ENCODE measurements at places on chromosomes 5 and 9.
A peak's percentile ranks its signal among the peaks of the same experiment; 100 is the strongest.

DNA sequence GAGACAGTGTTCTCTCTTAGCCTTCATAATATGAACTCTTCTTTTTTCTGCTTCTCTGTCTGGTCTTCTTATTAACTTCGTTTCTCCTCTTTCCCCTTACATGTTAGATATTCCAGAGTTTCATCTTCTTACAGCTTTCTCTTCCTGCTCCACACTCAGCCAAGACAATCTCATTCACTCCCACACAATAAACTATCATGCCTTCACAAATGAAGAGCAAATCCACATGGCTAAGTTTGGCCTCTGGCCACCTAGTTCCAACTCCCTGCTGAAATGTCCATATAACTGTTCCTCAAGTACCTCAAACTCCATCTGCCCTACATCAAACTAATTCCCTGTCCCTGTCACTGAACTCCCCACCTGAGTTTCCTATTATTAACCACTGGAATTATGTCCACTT, 18.4 kb downstream of the IL33 start:
- peaks cover 2% of the 10 kb centered on the region for H3K4me1 ChIP-seq
- H3K27me3 ChIP-seq, result no peaks in the 10 kb centered on the region
- no peaks in the 10 kb centered on the region for H3K36me3 ChIP-seq
- H3K27ac ChIP-seq, result no peak overlapping the region
- H3K4me3 ChIP-seq, result no peak overlapping the region
- DNase-seq, result no peak

DNA sequence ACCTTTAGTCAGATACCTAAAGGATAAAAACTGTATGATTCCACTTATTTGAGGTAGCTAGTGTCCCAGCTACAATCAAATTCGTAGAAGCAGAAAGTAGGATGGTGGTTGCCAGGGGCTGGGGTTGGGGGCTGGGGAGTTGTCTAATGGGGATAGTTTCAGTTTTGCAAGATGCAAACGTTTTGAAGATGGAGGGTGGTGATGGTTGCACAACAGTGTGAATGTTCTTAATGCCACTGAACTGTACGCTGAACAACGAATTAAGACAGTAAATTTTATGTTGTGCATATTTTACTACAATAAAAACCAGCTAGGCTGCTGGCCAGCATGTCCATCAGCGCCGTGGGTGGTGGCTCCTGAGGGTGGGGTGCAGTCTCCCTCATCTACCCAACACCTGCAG, 137.8 kb downstream of the GADD45G start:
- H3K27ac ChIP-seq, result no peak overlapping the region
- DNase-seq, result no peak
- no peak overlapping the region for H3K4me3 ChIP-seq

DNA sequence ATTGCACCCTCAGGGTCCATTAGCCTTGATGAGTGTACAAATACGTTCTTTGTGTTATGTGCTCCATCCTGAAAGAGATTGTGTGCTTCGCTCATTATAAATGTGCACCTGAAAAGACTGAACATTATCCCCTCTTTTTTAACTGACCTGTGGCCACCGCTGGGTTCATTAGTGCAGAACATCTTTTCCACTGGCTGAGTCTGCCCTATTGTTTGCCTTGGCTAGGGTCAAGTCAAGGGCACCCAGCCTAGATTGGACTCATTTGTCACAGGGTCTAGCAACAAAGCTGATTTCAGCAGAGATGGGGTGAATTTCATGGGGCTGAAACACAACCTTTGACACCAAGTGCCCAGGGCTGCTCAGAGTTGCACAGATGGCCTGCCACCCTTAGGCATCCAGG, 764.1 kb upstream of the ARRDC3 start:
- H3K27me3 ChIP-seq, result no peaks in the 10 kb centered on the region
- H3K4me3 ChIP-seq, result no peak overlapping the region

DNA sequence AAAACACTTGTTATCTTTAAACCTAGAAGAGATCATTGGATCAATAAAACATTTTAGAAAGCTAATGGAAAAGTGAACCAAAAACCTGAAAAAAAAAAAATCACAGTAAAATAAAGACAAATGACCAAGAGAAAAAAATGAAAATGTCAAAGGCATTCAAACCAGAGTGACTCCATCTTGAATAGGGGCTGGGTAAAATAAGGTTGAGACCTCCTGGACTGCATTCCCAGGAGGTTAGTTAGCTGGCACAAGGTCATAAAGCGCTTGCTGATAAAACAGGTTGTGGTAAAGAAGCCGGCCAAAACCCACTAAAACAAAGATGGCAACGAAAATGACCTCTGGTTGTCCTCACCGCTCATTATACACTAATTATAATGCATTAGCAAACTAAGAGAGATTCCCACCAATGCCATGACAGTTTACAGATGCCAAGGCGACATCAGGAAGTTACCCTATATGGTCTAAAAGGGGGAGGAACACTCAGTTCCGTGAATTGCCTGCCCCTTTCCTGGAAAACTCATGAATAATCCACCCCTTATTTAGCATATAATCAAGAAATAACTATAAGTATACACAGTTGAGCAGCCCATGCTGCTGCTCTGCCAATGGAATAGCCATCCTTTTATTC, 116.7 kb upstream of the NEK6 start:
- no peak overlapping the region for H3K27ac ChIP-seq
- no peaks in the 10 kb centered on the region for H3K36me3 ChIP-seq
- no peaks in the 10 kb centered on the region for H3K27me3 ChIP-seq
- peaks cover 2% of the 10 kb centered on the region for H3K4me1 ChIP-seq
- H3K4me3 ChIP-seq, result no peak overlapping the region

DNA sequence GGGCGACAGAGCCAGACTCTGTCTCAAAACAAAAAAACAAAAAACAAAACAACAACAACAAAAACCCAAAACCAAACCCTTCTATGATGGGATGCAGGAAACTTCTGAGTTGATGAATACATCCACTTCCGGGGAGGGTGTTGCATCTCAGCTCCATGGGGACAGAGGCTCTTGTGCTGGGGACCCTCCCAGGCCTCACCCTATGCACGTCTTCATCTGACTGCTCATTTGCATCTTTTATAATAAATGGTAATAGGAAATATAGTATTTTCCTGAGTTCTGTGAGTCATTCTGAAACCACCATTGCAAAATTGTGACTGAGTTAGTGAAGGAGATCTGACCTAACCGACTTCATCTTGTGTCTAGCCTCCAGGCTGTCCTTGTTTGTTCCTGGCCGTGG, 109.5 kb upstream of the SLC28A3 start:
- no peak for DNase-seq
- H3K4me1 ChIP-seq, result no peaks in the 10 kb centered on the region
- no peaks in the 10 kb centered on the region for H3K36me3 ChIP-seq
- H3K27me3 ChIP-seq, result no peaks in the 10 kb centered on the region

- no peaks in the 10 kb centered on the region for H3K4me1 ChIP-seq
- no peaks in the 10 kb centered on the region for H3K36me3 ChIP-seq
- H3K27ac ChIP-seq, result no peak overlapping the region
- no peaks in the 10 kb centered on the region for H3K27me3 ChIP-seq
Measured at GRCh38 chr5:159422361-159422760, 92.1 kb upstream of the IL12B start.

GRCh38 chr5:92401-93220, 643 bp downstream of the PLEKHG4B start:
- no peak overlapping the region for H3K4me3 ChIP-seq
- peak; percentile 35 for DNase-seq
- H3K4me1 ChIP-seq, result peaks cover 2% of the 10 kb centered on the region

- no peaks in the 10 kb centered on the region for H3K27me3 ChIP-seq
- H3K36me3 ChIP-seq, result no peaks in the 10 kb centered on the region
- H3K4me1 ChIP-seq, result peaks cover 19% of the 10 kb centered on the region
- no peak overlapping the region for H3K4me3 ChIP-seq
Measured at GRCh38 chr5:143118222-143118621, 285.3 kb downstream of the NR3C1 start.

DNA sequence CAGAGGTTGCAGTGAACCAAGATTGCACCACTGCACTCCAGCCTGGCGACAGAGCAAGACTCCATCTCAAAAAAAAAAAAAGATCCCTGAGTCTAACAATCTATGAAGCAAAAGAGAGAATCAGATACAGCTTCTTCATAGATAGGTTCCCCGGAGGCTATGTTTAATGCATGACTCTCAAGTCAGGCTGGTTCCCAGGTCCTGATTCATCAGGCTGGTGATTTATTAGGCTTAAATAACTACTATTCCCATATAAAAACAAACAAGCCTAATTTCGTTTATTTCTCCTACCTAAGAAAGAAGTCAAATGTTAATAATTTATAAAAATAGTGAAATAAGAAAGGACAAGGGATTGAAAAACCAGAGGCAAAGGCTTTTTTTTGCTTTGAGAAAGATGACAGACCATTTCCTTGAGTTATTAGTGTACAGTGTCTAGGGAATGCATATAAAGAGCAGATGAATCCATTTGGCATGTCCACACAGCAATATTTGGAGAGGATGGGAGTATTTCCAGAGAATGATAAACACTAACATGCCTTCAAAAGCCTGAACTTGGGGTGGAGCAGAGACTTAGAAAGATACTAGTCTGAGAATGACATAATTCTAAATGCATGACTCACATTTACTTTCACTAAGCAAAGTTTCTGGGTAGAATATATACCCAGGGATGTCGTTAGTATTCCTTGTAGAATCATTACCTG, 115.3 kb downstream of the NREP start:
- H3K36me3 ChIP-seq, result no peaks in the 10 kb centered on the region
- no peak for DNase-seq
- H3K27me3 ChIP-seq, result no peaks in the 10 kb centered on the region
- no peak overlapping the region for H3K4me3 ChIP-seq
- H3K27ac ChIP-seq, result no peak overlapping the region
- H3K4me1 ChIP-seq, result peaks cover 5% of the 10 kb centered on the region

- H3K4me1 ChIP-seq, result peaks cover 4% of the 10 kb centered on the region
- H3K27ac ChIP-seq, result no peak overlapping the region
- no peak for DNase-seq
- no peak overlapping the region for H3K4me3 ChIP-seq
Measured at GRCh38 chr5:66967826-66968262, 228.8 kb downstream of the CD180 start.

- no peaks in the 10 kb centered on the region for H3K36me3 ChIP-seq
- no peak overlapping the region for H3K27ac ChIP-seq
- no peak for DNase-seq
- H3K4me3 ChIP-seq, result no peak overlapping the region
- no peaks in the 10 kb centered on the region for H3K4me1 ChIP-seq
Measured at GRCh38 chr5:98458726-98459125, 314.7 kb upstream of the RGMB start.

DNA sequence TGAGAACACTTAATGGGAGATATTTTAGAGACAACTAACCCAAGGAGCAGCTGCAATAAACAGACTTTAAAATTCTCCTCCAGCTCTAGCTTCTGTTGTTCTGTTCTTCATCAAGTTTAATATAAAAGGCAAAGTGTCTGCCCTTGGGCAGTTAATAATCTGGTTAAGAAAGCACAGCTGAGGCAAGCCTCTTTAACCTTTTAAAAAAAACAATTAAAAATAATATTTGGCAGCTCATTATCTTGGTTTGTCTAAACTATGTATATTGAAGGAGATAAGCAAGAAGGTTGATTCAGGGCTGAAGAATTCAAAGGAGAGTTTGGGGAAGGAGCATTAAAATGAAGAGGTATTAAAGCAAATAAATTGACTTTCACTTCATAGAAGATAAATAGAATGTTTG, 75.4 kb downstream of the TSSK1B start:
- H3K4me1 ChIP-seq, result no peaks in the 10 kb centered on the region
- no peak overlapping the region for H3K27ac ChIP-seq
- no peaks in the 10 kb centered on the region for H3K27me3 ChIP-seq
- no peak overlapping the region for H3K4me3 ChIP-seq

DNA sequence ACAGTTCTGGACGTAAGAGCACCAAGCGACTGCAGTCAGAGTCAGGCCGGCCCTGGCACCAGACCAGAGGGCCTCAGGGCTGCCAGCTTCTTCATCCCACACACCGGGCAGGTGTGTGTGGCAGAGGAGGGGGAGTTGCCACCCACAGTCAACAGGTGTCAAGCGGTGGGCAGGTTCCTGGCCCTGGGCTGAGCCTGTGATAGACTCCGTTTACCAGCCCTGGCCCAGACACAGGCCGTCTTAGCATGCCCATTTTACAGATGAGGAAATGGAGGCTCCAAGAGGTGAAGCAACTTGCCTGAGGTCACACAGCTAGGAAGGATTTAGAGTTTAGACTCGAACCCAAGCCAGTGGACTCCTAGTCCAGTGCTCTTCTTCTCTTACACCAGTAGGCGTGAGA, 71.8 kb downstream of the HMCN2 start:
- no peaks in the 10 kb centered on the region for H3K36me3 ChIP-seq
- no peaks in the 10 kb centered on the region for H3K27me3 ChIP-seq
- H3K4me1 ChIP-seq, result no peaks in the 10 kb centered on the region
- no peak overlapping the region for H3K27ac ChIP-seq
- DNase-seq, result no peak

DNA sequence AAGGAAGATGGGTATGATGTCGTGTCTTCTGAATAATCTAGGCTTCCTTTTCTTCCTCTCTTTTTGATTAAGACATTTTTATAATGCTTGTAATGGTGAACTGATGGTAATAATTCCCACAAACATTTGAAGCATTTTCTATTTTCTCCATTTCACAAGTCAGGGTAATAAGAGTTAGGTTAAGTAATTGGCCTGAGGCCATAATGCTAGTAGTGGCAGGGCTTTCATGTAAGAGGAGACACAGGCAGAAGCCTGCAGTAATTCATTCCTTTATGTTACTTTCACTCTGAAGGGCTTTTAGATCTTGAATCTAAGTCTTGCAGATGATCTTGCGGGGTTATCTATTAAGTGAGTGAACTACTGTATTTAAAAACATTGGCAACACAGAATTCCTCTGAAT, 374.9 kb downstream of the MAT2B start:
- H3K4me1 ChIP-seq, result no peaks in the 10 kb centered on the region
- H3K36me3 ChIP-seq, result no peaks in the 10 kb centered on the region
- no peak overlapping the region for H3K4me3 ChIP-seq
- no peak overlapping the region for H3K27ac ChIP-seq
- no peak for DNase-seq

- peaks cover 3% of the 10 kb centered on the region for H3K36me3 ChIP-seq
- no peak overlapping the region for H3K4me3 ChIP-seq
- H3K4me1 ChIP-seq, result no peaks in the 10 kb centered on the region
- H3K27me3 ChIP-seq, result no peaks in the 10 kb centered on the region
- DNase-seq, result no peak
Measured at GRCh38 chr5:113142186-113142585, 165.6 kb downstream of the DCP2 start.

- H3K27ac ChIP-seq, result no peak overlapping the region
- no peaks in the 10 kb centered on the region for H3K4me1 ChIP-seq
- H3K4me3 ChIP-seq, result peak overlapping the region; percentile 58
- peaks cover 5% of the 10 kb centered on the region for H3K27me3 ChIP-seq
Measured at GRCh38 chr5:322281-322941, 897 bp downstream of the AHRR start.

DNA sequence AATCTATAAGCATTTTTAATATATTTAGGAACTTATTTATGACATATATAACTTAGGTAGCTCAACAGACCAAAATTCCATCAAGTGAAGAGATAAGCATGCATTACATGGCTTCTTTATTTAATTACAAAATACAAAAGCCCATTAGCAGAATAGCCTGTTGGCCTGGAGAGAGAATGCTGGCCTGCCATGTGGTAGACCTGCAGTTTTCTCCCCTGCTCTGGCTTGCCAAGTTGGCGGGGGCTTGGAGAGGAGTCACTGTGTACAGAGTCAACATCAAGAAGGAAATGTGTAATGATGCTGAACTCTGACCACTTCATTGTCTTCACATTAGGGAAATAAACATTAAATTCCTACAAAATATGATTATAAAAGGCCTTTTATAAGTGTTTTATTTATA, 69.8 kb upstream of the CNTLN start:
- H3K27me3 ChIP-seq, result no peaks in the 10 kb centered on the region
- peak; percentile 27 for DNase-seq
- no peak overlapping the region for H3K4me3 ChIP-seq
- no peaks in the 10 kb centered on the region for H3K4me1 ChIP-seq

All from lung (tissue), 17 donors.